ENCODE measurements at places on chromosomes 3 and 15.

DNA sequence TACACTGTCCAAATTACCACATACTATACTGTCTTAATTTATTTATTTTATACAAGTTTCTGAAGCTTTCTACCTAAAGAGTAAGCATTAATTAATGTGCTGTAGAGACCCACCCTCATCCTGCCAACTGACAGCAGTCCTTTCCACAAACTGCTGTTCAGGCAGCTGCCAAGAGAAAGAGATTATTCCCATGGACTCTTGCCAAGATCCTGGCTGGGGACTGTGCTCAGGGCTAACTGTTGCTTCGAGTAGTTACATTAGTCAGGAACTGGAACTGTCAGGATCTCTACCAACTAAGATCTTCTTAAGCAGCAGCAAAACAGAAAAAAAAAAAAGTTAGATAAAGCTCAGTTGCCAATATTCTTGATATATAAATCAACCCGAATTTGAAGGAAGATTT lies 398.8 kb downstream of the MECOM start:
- no peak for DNase-seq

- DNase-seq, result no peak
Measured at GRCh38 chr3:23244324-23245041, 41.4 kb downstream of the UBE2E2 start.

DNA sequence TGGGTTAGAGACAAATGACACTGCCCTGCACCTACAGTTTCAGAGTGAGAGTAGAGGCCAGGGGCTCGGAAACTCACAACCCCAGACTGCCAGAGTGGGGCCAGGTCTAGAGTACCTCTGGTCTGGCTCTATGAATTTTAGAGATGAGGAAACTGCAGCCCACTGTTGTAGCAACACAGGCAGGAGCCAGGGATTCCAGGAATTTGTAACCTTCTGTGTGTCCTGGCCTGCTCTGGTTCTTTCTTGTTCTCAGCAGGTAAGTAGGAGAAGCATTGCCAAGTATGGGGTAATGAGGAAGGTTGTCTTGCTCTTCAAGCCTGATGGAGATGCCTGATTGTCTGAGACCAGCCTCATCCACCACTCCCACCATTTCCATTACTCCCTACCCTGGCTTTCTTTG lies 221.8 kb downstream of the UACA start:
- DNase-seq, result no peak

- DNase-seq, result no peak
Measured at GRCh38 chr3:21654662-21655061, 96.3 kb downstream of the ZNF385D start.

GRCh38 chr3:45105855-45106671 lies 40.1 kb downstream of the CDCP1 start:
- DNase-seq, result no peak

- no peak for DNase-seq
Measured at GRCh38 chr3:182692695-182693094, 100.6 kb upstream of the ATP11B start.

GRCh38 chr3:105277656-105278055 lies 89.1 kb upstream of the ALCAM start:
- DNase-seq, result no peak

DNA sequence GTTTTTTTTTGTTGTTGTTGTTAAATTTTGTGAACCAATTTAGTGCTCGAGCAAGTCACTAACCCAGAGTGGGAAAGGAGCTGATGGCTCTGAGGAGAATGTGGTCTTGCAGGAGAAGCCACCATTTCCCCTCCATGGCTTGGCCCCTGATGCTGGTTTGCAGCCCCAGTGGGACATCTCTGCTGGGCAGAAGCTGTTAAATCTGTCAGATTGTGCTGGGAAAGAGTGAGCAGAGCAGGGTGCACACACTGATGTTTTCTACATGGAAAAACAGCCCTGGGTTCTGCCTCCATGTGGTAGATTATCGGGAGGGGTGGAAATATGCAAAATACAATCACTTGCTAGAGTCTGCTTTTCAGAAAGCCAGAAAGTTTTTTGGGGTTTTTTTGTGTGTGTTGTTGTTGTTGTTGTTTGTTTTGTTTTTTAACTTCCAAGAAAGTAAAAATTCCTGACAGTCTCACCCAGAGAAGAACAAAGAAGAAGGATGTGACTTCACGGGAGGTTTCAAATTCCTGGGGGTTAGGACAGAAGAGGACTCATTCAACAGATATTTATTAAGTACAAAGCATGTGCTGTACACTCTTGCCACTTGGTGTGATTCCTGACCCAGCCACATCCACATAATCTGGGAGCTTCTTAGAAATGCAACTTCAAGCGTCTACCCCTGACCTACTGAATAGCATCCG lies 133.7 kb downstream of the FOXB1 start:
- DNase-seq, result no peak

GRCh38 chr3:186432944-186433732 lies 71.1 kb upstream of the DGKG start:
- no peak for DNase-seq

DNA sequence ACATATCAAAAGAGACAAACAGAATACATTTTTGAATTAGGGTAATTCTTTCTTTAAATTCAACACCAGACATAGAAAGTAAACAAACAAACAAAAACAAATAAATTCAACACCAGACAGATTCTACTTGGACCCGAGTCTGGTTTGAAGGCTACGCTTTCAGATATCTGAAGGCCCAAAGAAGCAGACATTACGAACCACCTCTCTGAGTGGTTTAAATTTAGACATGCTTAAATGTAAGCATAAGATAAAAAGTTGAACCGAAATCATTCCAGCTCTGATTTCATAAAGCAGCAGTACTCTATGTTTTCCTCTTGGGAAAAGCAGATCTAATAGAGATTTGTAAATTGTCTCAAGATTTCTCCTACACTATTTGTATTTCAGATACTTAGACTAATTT lies 29.9 kb downstream of the UBA5 start:
- no peak for DNase-seq

- no peak for DNase-seq
Measured at GRCh38 chr3:110485389-110485788, 586.2 kb upstream of the NECTIN3 start.

GRCh38 chr3:121630355-121630754 lies 30.3 kb downstream of the HCLS1 start:
- no peak for DNase-seq

- DNase-seq, result peak; percentile 56
Measured at GRCh38 chr3:50652709-50653108, 22.0 kb upstream of the DOCK3 start.

DNA sequence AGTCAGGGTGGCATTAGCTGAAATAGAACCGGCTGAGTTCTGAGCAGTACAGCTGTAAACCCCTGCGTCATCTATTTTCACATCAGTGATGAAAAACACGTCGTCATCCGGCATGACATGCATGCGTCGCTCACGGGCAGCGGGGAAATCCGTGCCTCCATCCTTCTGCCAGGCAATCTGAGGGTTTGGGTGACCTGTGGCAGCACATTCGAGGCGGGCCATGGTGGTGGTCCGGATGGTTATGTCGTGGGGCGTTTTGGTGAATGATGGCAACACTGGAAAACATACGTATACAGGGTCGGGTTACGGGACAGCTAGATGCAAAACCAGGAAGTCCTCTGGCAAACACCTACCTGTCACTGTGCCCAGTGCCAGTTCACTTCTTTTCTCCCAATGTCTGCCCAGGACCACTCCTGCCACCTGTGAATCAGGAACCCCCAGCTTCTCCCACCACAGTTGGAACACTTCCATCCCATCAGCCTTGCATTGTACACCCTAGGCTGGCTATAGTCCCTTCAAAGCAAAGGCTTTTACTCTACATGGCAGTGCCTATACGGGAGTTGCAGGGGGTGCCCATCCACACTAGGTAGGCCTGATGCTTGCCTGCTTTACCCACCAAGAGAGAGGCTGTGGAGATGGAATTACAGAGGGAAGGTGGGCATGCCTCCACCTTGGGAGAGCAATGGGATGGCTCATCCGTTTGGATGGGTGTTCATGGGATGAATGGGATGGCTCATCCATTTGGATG lies 116.7 kb downstream of the LRIG1 start:
- no peak for DNase-seq

- no peak for DNase-seq
Measured at GRCh38 chr3:25035526-25035925, 392.5 kb upstream of the RARB start.

DNA sequence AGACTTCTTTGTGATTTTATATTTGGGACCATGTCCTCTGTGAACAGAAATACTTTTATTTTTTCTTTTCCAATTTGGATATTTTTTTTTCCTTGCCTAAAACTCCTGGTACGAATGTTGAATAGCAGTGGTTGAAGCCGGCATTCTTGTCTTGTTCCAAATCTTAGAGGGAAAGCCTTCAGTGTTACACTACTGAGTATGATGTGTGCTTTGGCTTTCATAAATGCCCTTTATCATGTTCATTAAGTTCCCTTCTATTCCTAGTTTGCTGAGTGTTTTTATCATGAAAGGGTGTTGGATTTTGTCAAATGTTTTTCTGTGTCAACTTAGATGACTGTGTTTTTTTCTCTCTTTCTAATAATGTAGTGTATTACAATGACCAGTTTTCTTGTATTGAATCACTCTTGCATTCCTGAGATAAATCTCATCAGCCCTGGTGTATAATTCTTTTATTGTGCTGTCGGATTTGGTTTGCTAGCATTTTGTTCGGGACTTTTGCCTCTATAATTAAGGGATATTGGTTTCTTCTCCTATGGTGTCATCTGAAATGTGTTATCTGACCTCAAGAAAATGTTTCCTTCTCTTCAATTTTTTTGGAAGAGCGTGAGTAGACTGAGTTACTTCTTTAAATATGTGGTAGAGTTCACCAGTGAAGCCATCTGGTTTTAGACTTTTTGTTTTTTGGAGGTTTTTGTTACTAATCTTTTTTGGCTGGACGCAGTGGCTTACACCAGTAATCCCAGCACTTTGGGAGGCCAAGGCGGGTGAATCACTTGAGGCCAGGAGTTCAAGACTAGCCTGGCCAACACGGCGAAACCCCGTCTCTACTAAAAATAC lies 33.3 kb downstream of the MAP1A start:
- DNase-seq, result no peak

GRCh38 chr3:170622369-170623159 lies 36.7 kb upstream of the SLC7A14 start:
- DNase-seq, result no peak

GRCh38 chr3:81841540-81841939 lies 80.1 kb upstream of the GBE1 start:
- DNase-seq, result no peak

Measured in GM20000 (cell line).